GM19239 (cell line): ENCODE measurements at places on chromosomes 4 and X.

GRCh38 chr4:153205757-153206156, 1.5 kb downstream of the TRIM2 start:
- DNase-seq = no peak

- DNase-seq = no peak
These were observed 204.6 kb upstream of the DIAPH2 start for GRCh38 chrX:96480081-96480480.

DNA sequence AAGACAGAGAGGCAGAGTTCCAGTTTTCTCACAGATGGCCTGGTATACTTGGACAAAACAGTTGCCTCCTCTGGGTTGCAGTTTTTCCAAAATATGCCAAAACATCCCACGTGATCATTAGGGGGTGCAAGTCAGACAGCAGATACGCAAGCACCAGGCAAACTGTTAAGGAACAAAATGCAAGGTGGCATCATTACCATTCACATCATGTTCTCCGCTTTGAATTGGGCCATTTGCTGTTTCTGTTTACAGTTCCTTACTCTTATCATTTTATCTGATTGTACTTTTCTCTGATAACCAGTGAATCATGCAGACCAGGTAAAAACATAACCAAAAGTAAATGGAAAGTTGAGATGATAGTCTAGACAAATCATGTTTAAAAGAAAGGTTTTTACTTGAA, 16.4 kb upstream of the HMGB3 start:
- no peak for DNase-seq

- DNase-seq = no peak
These were observed 6.6 kb downstream of the PRIMPOL start for GRCh38 chr4:184655889-184656869.

- no peak for DNase-seq
These were observed 17.9 kb downstream of the VEGFC start for GRCh38 chr4:176774852-176775251.

- no peak for DNase-seq
These were observed 722 bp upstream of the EFHC2 start for GRCh38 chrX:44344194-44344593.

GRCh38 chrX:133881007-133881406, 104.4 kb downstream of the GPC3 start:
- DNase-seq = no peak

DNA sequence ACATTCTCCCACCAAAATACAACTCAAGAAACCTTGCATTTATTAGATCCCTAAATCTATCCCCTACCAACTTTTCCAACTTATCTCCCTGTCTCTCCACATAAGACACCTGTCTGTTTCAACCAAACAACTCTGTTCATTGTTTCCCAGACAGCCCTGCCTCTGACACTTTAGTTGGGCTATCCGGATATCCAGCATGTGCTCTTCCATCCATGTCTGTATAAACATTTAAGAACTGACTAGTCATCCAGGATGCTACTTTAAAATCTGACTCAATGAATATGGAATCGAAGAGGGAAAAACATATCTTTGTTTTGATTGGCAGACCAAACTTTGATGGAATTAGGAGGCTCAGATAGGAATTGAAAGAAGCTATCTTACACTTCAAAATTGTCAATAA, 143.2 kb upstream of the DCAF8L1 start:
- no peak for DNase-seq

DNA sequence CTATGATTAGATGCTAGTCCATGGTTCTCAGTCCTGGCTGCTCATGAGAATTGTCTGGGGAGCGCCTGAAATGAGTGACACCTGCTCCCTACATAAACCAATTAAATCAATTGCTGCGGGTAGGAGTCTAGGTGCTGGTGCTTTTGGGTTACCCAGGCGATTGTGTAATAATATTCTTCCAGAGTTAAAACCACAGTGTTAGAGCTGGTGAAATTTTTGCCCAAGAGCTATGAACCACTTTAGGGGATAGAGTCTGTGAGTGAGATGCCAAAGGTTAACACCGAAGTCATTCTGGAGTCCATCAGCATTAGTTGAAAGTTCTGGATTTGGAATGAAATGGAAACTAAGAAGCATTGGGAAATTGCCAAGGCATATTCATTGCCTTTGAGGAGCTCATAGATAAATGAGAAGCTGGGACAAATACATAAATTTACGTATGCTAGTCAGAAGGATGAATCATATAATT, 15.3 kb downstream of the PDK3 start:
- no peak for DNase-seq

GRCh38 chrX:111649638-111650037, 31.3 kb upstream of the ALG13 start:
- no peak for DNase-seq

GRCh38 chr4:76492055-76492454, 57.0 kb downstream of the SHROOM3 start:
- no peak for DNase-seq

GRCh38 chr4:162705130-162705803, 461.4 kb downstream of the NAF1 start:
- DNase-seq = no peak

DNA sequence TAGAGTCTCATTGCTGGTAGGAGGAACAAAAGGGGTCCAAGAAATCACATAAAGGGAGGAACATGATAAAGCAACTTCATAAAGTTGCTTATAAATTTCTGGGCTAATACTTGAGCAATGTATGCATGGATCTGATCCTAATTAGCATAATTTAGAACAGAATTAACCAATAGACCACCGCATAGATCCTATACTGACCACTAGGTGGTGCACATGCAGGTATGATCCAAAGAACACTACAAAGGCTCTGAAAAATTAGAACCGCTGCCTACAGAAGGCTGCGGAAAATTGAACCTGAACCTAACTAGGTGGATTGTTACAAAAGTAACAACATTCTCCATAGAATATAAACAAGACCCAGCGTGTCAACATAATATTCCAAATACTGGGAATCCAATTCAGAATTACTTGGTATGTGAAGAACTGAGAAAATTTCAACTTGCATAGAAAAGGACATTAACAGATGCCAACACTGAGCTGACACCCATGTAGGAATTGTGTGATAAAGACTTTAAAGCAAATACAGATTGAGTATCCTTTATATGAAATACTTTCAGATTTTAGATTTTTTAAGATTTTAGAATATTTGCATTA, 23.3 kb downstream of the BRCC3 start:
- DNase-seq = no peak

DNA sequence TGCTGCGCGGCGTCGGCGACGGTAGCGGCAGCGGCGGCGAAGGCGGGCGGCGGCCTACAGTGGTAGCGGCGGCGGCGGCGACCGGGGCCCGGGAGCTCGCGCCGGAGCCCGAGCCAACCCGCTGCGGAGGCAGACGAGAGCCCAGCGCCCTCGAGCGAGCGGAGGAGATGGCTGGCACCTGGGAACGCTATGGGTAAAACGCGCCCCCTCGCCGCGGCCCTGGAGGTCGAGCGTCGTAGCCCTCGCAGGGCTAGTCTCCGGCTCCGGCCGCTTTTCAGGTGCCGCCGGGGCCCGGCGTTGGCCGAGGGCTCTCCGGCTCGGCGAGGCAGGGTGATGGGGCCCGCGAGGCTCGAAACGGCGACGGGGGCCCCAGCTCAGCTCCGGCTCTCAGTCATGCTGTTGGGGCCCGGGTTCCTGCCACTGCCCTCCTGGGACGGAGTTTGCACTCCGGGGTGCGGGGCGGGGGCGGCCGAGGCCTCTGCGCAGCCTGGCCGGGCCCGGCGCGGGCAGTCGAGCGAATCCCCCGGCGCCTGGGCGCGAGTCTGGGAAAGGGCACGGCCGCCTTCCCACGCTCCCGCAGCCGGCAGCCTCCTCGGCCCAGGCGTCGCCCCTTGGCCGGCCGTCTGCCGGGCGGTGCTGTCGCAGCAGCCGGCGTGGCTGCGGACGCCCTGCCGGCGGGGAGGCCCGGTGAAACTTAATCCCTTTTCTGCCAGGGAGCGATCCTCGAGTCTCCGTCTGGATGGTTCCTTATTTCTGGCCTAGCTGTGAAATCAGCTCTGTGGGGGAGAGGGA, 768 bp downstream of the MID2 start:
- DNase-seq = peak; percentile 4

DNA sequence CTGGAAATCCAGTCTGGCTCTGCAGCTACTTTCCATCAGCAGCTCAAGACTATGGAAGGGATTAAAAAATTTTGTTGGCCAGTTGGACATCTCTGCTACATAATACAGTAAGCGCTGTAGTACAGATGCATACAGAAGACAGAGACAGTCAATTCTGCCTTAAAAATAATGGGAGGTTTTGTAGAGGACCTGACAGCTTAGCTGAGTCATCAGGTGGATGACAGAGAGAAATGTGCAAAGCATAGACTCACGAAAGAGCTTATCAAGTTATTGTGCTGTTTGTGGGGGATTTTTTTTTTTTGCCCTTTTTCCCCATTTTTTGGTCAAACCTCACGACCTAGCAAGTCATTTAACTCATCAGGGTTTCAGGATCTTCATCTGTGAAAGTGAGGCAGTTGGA, 149.0 kb upstream of the SCML1 start:
- no peak for DNase-seq

- DNase-seq = no peak
These were observed 20.1 kb downstream of the SUPT20HL1 start for GRCh38 chrX:24380262-24381187.

DNA sequence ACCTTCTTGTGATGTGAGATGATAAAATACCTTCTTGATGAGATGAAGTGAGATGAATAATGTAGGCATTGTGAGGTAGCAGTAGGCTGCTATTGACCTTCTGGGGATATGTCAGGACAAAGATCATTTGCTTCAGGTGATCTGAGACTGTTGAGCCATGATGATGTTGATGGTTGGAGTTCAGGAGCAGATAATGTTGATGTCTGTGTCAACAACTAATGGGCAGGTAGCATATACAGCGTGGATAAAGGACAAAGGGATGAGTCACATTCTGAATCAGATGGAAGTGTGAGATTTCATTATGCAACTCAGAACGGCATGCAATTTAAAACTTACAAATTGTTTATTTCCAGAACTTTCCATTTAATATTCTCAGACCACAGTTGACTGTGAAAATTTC, 57.3 kb downstream of the RAP1GDS1 start:
- DNase-seq = no peak

DNA sequence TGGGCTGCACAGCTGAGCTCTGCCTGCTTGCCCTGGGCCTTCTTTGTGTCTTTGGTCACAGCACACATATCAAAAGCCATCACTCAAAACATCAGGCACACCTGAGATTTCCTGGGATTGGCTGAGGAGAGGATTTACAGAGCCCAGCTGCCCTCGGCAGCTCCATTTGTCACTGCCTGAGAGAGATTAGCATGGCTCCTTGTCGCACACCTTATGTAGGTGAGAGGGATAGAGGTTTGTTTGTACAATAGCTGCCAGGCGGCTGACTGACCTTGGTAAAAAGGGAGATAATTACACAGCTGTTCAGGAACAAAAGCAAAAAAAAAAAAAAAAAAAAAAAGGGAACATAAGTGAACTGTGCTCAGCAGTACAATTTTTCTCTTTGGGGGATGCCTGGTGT, 63.2 kb downstream of the MGST2 start:
- no peak for DNase-seq

DNA sequence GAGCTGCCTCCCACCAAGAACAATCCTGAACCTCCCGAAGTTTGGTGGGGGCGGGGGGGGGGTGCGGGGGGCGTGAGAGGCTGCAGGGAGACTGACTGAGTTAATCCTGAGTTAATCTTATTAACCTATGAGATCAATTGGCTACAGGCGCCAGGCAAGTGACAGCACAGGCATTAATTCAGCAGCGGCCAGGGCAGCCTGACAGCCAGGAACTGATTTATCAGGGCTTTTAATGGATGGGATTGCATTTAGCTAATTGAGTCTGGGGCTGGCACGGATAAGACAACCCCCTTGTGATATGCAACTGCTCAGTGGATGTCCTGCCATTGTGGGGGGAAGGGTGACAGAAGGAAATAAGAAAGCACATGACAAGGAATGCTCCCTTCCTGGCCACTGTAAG, 16.3 kb downstream of the RTL5 start:
- no peak for DNase-seq

DNA sequence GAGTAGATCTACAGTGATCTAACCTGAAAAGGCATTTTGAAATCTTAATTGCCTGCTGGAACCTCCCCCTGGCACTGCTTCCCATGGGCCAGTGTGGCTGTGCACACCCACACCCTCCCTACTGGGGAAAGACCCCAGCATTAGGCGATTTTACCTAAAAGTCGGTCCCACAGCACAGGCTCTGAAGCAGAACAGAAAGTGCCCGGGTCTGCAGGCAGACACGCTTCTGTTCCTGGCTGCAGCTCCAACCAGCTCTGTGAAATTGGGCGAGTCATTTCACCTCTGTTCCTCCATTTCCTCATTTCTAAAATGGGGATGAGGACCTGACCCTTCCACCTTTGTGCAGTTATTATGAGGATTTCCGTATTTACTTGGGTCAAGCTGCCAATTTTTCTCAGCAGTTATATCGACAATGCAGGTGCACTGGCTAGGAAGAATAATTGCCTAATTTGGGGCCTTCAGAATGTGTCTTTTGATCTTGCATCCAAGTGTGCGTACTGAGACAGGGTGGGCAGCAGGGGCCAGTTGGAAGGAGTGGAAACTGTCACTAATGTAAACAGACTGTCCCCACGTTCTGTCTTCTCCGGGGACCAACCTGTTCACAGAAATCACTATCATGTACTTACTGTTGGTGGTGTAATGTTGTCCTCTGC, 7.1 kb downstream of the KLF3 start:
- no peak for DNase-seq

DNA sequence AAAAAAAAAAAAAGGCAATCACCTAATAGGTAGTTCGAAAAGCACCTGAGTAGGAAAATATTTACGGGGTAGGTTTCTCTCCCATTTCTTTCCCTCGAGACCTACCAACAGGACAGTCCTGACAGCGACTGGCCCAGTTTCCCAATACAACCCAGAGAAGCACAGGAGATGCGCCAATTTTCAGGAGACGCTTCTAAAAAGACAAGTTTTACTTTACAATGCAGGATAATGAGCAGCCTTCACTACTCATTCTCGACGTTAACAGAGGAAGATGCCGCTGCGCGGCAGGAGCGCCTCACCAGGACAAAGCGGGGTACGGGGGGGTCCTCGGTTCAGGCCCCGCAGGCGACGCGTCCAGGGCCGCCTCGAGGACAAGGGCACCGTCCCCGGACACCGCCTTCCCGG, 708 bp downstream of the BCLAF3 start:
- peak; percentile 8 for DNase-seq

GRCh38 chrX:154357205-154357604, 17.2 kb downstream of the FLNA start:
- DNase-seq = no peak
